ENCODE measurements at places on chromosomes 7 and 10.

DNA sequence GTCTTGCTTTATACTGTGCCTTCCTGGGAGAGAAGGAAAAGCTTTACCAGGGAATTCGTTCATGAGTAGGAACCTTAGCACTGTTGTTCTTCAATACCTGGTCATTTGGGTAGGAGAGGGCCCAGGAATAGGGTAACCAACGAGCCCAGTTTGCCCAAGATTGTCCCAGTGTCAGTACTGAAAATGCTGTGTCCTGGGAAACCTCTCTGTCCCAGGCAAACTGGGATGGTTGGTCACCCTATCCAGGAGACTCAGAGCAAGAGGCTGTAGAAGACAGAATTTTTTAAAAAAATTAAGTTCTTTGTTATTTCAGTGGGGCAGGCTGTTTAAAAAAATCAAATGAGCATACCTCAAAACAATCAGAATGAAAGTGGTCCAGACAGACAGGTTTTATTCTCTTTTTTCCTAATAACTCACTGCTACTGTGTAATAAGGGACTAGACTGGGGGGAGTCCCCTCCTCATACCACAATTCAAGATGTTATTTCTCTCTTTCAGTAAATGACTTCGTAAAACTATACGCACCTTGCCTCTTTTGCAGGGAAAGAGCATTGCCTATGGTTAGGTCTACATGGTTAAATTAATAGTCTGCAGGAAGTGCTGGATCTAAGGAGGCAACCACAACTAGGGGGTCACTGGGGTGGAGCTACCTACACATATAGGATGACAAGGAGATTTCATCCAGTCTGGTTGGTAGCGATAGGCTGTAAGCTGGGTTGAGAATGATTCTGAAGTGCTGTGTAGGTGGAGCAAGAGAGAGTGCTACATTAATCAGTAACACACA lies 41.1 kb upstream of the FAM133B start:
- no peak for DNase-seq

DNA sequence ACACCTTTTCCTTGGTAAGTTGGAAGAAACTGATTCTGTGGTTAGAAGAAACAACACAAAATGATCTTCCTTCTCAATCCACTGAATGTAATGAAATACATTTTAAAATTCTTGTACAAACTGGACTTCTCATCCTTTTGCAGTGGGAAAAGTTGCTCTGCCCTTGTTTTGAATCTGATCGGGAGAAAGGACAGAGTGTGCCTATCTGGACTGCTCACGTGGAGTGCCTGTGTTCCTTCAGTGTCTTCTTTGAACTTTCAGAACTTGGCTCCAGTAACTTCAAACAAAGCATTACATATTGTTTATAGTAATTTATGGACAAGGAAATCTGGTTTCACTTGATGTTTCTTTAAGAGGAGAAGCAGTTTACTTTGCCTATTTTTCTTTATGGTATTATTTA lies 17.1 kb downstream of the SLC26A3 start:
- no peak for DNase-seq

GRCh38 chr7:36962367-36962766 lies 238.1 kb upstream of the AOAH start:
- DNase-seq, result no peak

DNA sequence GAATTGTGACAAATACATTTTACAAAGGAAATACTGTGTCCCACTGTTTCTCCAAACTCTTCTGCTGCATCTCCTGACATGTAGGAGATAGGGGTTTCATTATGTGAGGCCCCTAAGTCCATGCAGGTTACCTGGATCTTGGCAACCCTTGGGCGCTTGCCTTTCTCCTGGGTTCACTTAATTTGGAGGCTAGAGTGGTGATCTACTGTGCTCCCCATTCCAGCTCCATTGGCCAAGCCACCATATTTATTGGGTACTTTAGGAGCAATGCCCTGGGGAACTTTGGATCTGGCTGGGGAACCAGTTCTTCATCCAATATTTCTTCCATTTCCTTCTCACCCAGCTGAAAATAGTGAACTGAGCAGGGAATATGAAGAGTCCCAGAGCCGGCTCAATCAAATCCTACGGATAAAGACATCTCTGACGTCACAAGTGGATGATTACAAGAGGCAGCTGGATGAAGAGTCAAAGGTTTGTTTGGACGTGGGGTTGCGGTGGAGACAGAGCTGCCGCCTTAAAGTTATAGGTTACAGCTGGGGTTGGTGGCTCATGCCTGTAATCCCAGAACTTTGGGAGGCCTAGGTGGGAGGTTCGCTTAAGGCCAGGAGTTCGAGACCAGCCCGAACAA lies 18.5 kb downstream of the MYH16 start:
- no peak for DNase-seq

DNA sequence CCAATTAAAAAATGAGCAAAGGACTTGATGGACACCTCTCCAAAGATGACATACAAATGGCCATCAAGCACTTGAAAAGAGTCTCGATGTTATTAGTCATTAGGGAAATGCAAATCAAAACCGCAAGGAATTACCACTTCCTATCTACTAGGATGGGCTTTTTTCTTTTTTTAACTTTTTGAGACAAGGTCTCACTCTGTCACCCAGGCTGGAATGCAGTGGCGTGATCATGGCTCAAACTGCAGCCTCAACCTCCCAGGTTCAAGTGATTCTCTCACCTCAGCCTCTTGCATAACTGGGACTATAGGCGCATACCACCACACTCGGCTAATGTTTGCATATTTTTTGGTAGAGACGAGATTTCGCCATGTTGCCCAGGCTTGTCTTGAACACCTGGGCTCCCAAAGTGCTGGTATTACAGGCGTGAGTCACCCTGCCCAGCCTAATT lies 13.6 kb downstream of the NKX1-2 start:
- no peak for DNase-seq

- no peak for DNase-seq
These were observed 7.1 kb upstream of the RASGEF1A start for GRCh38 chr10:43273997-43274396.

DNA sequence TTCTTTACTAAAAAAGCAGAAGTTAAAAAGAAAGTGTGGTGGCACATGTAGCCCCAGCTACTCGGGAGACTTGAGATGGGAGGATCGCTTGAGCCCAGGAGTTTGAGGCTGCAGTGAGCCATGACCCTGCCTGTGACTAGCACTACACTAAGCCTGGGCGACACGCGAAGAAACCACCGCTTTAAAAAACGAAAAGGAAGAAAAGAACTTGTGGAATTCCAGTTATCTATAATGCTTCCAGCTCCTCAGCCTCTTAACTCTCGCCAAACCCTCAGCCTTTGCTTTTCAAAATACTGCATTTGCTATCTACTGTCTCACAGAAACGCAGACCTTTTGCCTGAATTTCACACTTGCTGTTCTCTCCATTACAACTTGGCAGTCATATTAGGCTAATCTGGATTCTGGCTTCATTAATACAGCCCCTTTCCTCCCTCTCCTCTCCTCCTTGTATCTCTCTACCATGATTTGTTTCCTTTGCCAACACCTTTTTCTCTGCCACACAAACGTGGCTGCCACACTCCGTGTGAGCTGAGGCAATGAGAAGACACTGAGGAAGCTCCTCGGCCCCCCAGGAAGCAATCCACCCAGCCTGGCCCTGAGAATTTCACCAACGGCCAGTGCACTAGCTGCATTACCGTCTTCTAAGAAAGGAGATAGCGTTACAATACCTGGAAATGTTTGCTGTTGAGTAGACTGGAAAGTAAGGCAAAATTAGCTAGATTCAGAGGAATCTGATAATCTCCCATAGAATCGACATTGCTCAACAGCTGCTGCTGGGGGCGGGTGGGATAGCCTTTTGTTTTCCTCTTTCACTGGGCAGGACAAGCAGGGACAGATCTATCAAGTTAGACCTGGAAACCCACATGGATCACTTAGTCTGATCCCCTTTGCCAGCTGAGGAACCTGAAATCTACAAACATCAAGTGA lies 37.2 kb downstream of the CALML5 start:
- DNase-seq, result peak; percentile 12

- DNase-seq, result no peak
These were observed 28.2 kb downstream of the UBE2H start for GRCh38 chr7:129924602-129925001.

- no peak for DNase-seq
These were observed 94.1 kb upstream of the FAM133B start for GRCh38 chr7:92684274-92684673.

DNA sequence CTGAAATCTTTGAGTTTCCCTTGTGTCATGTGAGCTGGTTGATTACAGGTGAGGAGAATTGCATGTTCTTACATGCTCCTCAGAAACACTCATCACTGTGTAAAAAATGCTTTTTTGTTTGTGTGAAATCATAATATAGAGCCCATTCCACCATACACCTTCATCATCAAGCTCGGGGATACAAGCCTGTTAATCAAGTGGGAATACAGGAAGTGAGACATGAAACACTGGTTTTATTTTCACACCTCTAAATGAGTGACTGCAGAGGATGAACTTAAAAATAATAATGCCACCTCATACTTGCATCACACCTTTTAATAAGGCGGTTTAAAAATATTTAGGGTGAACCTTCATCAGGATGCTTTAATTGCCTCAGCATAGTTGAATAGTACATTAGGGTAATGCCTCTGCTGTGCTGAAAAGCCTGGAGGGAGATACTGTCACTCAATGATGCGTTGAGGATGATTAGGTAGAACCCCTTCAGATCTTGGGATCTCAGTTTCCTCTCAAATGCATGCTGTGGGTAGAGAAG lies 164.6 kb downstream of the AUTS2 start:
- no peak for DNase-seq

- no peak for DNase-seq
These were observed 26.1 kb upstream of the FAM221A start for GRCh38 chr7:23653942-23654341.

- DNase-seq, result no peak
These were observed 107.4 kb downstream of the LHPP start for GRCh38 chr10:124568848-124569622.

- DNase-seq, result no peak
These were observed 43.7 kb downstream of the PFKP start for GRCh38 chr10:3110782-3111620.

DNA sequence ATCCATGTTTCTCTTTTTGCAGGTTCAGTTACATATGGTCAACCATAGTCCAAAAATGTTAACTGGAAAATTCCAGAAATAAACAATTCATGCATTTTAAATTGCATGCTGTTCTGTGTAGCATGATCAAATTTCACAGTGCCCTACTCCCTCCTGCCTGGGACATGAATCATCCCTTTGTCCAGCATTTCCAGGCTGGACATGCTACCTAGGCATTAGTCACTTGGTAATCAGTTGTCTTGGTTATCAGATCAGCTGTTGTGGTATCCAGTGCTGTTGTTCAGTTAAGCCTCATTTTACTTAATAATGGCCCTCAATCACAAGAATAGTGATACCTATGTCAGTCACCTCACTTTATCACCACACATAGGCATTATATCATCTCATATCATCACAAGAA lies 7.3 kb upstream of the PNLIP start:
- no peak for DNase-seq

GRCh38 chr7:52017802-52018679 lies 701.4 kb upstream of the COBL start:
- no peak for DNase-seq

GRCh38 chr10:127151541-127151940 lies 44.9 kb downstream of the INSYN2A start:
- DNase-seq, result no peak

- DNase-seq, result no peak
These were observed 15.8 kb downstream of the PDCD4 start for GRCh38 chr10:110887560-110887959.

DNA sequence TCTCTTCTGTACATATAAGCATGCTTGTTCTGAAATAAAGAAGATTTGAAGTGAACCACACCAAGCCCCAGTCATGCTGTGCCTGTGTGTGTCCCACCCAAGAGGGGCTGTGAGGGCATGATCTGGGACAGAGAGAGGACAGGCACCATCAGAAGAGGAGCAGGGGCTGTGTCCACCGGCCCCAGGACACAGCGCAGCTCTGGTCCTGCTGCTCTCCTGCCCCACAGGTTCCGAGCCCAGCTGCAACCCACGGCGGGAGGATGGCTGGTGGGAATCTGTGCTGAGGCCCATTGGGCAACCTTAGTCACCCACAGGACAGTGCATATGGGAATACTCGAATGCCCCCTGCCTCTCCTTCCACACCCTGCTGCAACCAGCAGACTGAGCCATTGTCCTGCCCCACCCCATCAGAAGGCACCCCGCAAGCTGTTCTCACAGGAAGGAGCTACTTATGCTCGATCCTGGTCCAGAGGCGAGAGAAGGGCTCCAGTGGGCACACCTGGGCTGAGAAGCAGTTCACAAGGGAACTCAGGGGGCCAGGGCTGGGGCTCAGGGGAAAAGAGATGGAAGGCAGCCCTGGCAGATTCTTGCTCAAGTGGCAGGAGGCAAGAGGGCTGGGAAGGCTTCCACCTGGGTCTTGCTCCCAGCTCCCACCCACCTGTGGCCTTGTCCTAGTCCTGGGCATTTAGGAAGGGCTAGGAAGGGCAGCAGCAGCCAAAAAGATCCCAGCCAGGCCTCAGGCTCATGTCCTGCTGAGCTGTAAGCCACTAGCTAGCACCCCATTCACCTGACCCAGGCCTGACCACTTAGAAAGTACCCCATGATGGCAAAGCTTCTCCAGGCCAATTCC lies 31.9 kb downstream of the LDB3 start:
- no peak for DNase-seq

DNA sequence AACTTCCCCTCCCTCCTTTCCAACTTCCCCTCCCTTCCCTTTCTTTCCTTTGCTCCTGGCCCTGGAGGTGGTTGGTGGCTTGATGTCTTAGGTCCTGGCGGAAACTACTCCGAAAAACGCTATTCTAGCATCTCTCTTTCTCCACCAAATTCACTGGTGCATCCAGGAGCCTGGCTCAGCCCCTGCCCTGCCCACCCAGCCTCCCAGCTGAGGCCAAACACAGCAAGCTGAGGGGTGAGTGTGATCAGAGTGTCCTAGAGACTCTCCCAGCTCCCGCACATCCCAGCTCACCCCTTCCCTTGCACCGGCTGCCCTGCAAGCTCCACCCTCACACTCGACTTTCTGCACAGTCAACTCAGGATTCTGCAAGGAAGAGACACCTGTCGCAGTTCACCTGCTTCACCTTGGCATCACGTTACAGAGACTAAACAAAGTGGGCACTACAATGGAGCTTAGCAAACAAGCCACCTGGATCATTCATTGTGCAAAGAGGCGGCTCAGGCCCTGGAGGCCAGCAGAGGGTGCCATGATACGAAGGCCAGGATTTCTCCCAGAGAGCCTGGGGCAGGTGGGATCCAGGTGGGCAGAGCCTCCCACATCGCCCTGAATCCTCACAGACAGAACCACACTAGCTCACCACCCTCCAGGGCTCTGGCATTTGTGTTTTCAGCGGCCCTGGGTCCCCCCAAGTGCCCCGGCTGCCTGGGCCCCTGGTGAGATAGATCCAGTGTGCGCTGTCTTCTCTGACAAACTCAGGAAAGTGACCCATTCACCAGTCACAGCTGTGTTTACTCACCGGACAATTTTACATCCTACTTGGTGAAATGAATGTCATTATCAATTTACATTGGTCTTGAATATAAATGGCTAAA lies 169.6 kb downstream of the TCERG1L start:
- no peak for DNase-seq

- DNase-seq, result no peak
These were observed 105.0 kb upstream of the WDR11 start for GRCh38 chr10:120746001-120746777.

DNA sequence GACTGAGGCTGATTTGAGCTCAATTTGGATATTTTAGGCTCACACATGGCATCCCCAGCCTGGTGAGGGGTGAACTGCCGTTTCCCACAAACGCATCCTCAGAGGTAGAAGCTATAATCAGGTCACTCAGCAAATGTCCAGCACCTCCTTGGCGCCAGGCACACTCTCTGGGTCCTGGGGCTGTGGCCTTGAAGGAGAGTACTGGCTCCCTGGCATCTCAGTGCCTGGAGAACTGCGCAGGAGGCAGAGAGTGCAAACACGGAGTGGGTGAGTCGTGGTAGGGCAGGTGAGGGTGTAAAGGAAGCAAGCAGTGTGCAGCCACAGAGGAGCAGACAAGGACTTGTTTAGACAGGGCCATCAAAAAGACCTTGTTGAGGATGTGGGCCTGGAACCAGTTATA lies 224.0 kb upstream of the ZNF32 start:
- no peak for DNase-seq
